ENCODE measurements at places on chromosomes 11 and 22.

DNA sequence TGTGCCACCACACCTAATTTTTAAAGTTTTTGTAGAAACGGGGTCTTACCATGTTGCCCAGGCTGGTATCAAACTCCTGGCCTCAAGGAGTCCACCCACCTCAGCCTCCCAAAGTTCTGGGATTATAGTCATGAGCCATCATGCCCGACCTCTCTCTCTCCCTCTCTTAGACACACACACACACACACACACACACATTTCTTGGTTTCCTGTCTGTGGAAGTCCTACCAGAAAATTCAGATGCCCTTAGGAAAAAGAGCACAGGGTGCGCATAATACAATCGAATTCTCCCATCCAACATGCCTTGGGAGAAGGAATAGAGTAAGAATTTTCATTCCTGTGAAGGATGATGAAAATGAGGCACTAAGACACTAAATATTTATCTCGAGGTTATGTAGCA lies 10.4 kb downstream of the MICAL3 start:
- DNase-seq, result no peak

DNA sequence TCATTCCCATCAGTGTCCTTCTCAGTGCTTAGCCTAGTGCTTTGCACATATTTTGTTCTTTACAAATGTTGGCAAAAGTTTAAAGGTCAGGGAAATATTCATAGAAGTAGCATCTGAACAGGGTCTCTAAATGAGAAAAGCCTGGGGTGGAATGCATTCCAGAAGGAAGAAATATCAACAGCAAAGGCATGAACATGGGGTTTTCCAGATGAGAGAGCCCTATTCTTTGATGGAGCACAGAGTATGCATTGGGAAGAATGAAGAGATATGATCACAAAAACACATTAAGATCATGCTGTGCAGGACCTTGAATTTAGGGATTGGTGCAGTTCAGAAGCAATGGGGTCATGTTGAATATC lies 140.2 kb downstream of the SNX19 start:
- DNase-seq, result no peak

DNA sequence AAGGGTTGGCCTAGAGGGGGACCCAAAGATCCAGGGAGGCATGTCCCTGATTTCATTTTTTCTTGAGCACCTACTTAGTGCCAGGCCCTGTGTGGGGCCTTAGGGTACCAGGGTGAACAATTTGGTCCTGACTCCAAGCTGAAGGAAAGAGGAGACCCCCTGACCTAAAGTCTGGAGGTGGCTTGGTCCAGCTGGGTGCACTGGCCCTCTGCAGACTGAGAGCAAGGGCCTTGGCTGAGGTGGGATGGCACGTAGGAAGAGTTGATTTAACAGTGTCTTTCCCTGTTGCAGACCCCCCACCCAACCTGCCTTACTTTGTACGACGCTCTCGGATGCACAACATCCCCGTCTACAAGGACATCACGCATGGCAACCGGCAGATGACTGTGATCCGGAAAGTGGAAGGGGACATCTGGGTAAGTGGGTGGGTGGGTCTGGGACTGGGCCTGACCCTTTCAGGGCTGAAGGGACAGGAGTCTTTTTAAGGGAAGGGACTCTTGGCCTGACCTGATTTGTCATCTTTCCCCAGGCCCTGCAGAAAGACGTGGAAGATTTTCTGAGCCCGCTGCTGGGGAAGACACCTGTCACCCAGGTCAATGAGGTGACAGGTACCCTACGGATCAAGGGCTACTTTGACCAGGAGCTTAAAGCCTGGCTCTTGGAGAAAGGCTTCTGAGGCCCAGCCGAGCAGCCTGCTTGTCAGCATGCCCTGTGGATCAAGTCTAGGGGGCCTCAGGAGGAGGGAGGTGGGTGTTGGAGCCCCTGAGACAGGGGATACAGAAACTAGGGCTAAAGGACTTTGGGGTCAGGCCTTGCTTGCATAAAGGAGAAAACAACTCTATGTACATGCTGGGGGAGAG lies 3.3 kb downstream of the MRPL49 start:
- DNase-seq, result no peak

- no peak for DNase-seq
Observed at GRCh38 chr11:44858796-44859527, 91.7 kb downstream of the TP53I11 start.

DNA sequence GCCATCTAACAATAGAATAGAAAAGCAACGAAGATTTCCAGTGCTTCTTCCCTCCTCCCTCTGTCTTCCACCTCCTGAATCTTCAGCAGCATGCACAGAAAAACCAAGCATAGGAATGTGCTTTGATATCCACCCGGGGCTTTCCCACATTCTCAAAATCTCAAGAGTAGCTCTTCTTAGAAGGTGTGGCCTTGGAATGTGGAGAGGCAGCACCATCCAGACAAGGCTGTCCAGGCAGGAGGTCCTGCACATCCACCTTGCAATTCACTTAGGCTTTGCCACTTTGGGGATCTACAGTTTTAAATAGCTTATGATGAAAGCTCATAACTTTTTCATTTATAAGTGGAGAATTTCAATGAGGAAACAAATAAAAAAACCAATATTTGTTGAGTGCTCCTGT lies 72.9 kb downstream of the KIRREL3 start:
- no peak for DNase-seq

DNA sequence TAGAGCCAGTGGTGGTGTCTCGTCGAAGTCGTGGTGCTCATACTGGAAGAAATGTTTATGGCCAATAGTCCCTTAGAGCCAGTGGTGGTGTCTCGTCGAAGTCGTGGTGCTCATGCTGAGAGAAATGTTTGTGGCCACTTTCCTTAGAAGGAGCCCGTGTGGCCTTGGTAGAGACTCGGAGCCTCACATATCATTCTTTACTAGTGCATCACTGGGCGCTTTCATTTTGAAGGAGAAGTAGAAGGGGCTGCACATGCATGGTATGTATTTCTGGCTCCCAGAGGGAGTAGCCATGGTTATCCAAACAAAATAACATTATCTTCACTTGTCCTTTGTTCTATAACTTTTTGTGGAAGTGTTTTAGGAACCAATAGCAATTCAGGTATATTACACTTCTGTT lies 69.5 kb downstream of the JAM3 start:
- DNase-seq, result no peak

GRCh38 chr22:32801537-32802236 lies at the start of gene TIMP3:
Gene TIMP3, plus strand, starts transcription at chr22:32801705. Its CDS starts 297 bp downstream, at chr22:32802002.
- DNase-seq, result peak; percentile 96

- no peak for DNase-seq
Observed at GRCh38 chr11:114008331-114008730, 33.4 kb downstream of the HTR3A start.

DNA sequence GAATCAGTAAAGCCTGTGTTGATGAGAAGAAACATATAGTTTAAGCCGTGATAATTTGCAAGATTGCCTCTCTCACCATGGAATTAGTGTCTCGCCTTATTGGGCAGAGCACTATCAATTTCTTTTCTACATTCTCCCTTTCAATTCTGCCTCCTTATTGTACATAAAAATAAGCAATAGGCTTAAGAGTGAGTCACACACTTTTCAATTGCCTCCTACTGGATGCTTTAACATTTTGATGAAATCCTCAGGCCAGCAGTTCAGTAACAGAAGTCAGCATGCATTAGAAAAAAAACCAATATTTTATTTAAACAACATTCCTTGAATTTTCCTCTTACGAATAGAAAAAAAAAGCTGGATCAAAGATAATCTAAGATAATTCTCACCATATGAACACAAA lies 33.8 kb upstream of the VWA5A start:
- DNase-seq, result no peak

DNA sequence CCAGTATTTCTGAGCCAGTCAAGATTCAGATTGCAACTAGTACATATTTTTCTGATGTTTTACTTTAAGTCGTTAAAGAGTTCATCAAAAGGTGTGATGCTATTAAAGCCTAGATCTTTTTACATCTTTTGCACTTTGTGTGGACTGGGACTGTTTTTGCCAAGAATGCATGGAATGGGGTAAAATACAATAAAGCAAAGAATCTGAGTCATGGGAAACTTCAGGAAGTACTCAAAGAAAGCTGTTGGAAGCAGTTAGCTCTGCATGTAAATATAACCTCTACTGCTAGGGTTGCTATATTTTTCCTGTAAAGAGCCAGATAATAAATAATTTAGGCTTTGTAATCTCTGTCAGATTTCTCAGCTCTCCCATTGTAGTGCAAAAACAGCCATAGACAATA lies 20.9 kb downstream of the ATXN10 start:
- no peak for DNase-seq

DNA sequence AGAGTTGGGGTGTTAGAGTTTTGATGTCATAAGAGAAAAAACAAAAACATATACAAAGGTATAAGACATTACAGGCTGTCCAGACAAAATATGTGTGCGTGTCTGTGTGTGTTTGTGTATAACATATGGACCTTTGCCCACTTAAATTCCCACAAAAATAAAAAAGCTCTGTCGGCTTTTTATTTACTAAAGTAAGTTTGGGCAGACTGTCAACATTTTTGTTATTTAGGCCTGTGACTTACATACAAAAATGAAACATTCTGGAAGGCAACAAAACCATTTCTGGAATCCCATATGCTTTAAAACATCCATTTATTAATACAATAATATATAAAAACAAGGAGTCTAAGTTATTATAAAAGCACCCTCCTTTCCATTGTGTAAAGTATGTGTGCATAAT lies 960.1 kb upstream of the FAT3 start:
- no peak for DNase-seq

DNA sequence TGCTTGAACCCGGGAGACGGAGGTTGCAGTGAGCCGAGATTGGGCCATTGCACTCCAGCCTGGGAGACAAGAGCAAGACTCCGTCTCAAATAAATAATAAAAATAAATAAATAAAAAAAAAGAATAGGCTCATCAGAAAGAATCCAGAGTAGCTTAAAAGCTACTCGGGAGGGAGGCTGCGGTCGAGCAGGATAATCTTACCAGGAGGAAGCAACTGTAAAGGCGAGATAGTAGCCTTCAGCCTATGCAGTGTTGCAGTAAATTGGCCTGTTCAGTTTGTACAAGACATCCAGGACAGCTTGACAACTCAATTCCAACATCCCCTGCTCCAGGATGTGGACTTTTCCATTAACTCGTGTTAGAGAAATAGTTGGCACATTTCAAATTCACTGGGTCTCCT lies 1164.7 kb downstream of the LRRC4C start:
- no peak for DNase-seq

DNA sequence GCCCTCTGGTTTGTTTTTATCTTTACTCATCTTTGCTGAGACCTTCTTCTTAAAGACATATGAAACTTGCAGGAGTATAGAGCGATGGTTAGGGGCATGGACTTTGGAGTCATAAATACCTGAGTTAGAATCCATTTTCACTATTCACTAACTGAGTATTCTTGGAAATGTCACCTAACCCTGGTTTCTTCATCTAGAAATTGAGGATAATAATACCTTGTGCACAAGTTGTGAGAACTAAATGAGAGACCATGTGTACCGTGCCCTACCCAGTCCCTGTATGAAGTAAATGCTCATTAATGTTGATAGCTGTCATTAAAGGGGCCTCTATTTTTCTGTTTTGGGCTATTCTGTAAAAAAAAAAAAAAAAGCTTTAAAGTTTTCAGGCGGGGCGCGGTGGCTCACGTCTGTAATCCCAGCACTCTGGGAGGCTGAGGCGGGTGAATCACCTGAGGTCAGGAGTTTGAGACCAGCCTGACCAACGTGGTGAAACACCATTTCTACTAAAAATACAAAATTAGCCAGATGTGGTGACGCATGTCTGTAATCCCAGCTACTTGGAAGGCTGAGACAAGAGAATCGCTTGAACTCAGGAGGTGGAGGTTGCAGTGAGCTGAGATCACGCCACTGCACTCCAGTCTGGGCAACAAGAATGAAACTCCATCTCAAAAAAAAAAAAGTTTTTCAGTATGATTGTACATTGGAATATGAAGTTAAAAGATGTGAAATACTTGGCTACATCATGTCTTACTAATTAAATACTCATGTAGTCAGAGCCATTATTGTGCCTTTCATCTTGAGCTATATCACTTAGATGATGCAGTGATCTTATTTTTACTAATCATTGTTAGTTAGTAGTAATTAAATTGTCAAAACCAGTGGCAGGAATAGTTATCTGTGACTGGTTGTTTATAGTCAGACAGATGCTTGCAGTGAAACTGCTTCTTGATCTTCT lies 95.0 kb downstream of the AMOTL1 start:
- no peak for DNase-seq

- DNase-seq, result no peak
Observed at GRCh38 chr11:77141034-77141433, 13.0 kb downstream of the MYO7A start.

DNA sequence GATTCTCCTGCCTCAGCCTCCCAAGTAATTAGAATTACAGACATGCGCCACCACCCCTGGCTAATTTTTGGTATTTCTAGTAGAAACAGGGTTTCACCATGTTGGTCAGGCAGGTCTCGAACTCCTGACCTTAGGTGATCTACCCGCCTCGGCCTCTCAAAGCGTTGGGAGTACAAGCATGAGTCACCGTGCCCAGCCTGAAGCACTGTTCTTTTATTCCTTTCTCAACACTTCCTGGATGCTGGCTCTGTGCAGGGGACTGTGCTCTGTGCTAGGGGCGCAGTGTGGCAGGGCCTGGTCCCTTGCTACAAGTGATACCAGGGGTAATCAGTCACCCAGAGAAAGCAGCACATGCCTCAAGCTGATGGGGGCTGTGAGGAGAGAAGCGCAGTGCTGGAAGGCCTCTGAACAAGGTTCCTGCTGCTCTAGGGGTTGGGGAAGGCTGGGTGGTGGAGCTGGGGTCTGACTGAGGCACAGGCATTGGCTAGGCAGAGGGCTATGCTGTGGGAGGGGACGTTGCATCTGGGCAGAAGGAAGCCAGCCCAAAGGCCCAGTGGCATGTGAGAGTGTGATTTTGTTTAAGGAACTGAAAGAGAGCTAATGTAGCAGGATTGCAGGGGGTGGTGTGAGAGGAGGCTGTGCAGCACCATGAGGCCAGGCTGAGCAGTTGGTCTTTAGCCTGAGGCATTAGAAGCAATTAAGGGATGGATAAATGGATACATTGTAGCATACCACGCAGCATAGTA lies 42.5 kb downstream of the CABIN1 start:
- DNase-seq, result no peak

DNA sequence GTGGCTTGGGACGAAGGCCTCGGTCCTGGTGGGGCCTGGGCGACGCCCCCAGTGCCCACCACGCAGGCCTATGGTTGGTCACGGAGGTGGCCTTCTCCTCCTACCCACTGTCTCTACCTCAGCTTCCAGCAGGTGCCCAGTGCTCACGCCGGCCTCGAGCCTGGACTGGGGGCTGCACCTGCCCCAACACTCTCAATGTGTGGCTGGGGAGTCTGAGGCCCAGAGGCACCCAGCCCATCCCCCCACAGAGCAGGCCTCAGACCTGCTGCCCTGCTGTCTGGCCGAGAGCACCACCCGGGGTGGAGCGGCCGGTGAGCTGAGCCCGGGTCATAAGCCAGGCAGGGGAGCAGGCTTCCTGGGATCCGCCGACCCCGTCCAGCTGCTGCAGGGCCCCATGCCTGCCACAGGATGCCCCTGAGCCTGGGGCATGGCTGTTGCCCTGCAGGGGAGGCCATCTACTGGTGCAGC lies 28.6 kb upstream of the MUC5AC start:
- no peak for DNase-seq

GRCh38 chr11:85076535-85077330 lies 550.4 kb downstream of the DLG2 start:
- DNase-seq, result no peak

GRCh38 chr11:65131417-65131776 lies 2.9 kb downstream of the SYVN1 start:
- no peak for DNase-seq
